Upper lobe of left lung (tissue), 6 donors: ENCODE measurements at places on chromosomes 2 and 18. TPM values are rescaled to one million over a fixed set of nuclear protein-coding genes. Genes with fewer than 3 reads are reported as not detected.
A peak's percentile ranks its signal among the peaks of the same experiment; 100 is the strongest.

DNA sequence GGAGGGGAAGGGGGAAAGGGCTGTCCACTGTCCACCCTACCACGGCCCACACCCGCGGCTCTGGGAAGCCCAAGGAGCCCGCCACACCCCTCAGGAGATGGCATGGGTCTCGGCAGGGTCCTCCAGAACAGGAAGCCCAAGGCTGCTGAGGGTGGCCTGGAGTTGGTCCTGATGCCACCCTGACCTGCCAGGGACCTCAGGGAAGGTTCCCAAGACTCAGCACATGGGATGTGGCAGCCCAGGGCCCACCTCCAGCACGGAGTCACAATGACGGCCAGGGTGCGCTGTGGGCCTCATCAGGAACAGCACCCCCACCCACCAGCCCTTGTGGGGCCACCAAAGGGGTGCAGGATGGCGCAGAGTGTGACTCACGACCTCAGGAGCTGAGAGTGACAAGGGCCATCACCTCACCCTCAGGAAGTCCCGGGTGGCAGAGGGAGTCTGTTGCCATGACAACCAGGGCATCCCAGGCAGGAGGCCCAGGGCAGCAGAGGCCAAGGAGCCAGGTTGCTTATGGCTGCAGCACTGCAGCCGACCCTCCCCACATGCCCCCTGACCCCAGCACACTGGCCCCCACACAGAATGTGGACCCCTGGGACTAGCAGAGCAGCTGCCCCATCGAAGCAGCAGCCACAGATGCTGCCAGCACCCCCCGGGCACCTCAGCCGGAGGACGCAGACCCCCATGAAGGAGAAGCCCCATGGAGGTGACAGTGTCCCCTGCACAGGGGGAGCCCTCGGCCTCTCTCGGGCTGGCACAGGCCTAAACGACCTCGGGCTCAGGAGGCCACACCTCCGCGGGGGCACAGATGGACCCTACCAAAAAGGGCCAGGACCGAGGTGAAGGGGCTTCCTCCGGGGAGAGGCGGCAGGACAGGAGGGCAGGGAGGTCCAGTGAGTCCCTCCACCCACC, 34.3 kb downstream of the KIF1A start:
- no peak for DNase-seq

DNA sequence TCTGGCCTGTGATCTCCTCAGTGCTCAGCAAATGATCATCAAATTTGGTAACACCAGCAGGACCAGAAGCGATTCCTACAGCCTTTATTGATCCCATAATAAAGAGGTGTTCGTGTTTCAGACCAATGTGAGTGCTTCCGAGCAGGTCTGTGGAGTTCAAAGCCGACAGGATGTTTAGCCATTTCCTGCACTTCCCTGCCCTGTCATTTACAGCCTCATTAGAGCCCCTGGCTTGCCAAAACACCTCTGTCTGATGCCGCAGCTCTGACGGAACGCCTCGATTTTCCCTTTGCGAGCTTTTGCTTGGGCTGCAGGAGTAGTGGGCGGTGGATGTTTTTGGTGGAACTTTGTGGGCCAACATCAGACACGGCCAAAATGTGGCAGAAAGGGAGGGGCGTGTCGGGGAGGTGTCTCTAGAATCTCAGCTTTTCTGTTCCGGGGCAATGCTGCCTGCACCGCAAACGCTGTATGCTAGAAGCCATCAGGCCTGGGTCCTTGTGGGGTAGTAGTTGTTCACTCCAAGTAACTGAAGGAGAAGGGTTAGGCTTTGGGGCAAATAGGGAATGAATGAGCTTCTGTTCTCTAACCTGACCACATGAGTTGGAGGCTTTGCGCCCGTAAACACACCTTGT, 26.1 kb upstream of the INHBB start:
- no peak for DNase-seq

GRCh38 chr2:162062559-162062958, 11.5 kb downstream of the DPP4 start:
- no peak for DNase-seq

GRCh38 chr2:201883606-201884369, 77.5 kb downstream of the CDK15 start:
- no peak for DNase-seq

- no peak for DNase-seq
Measured at GRCh38 chr2:60499651-60500265, 53.7 kb downstream of the BCL11A start.

DNA sequence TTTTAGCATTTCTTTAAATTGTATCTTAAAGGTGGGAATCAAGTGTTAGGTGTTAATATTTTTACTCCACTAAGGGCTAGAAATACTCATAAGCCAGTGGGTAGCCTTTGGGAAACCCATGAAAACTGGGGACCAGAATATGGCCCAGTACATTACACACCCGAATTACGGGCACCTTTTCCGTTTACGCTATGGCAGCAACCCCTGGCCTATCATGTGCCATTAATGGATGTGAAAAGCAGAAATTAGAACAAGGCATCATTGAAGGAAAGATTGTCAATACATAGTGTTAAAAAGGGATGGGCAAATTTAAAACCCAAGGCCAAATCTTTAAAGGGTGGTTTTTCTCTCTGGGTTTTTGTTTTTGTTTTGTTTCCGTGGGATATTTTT, 781 bp downstream of the FARP2 start:
- no peak for DNase-seq

GRCh38 chr18:67199993-67200617, 316.4 kb downstream of the DSEL start:
- no peak for DNase-seq

DNA sequence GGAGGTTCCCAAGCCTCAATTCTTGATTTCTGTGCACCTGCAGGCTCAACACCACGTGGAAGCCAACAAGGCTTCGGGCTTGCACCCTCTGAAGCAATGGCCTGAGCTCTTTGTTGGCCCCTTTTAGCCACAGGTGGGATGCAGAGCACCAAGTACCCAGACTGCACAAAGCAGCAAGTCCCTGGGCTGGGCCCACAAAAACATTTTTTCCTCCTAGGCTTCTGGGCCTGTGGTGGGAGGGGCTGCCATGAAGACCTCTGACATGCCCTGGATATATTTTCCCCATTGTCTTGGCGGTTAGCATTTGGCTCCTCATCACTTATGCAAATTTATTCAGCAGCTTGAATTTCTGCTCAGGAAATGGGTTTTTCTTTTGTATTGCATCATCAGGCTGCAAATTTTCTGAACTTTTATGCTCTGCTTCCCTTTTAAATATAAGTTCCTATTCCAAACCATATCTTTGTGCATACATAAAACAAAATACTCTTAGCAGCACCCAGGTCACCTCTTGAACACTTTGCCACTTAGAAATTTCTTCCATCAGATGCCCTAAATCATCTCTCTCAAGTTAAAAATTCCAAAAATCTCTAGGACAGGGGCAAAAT, 9.0 kb upstream of the MATN3 start:
- no peak for DNase-seq

DNA sequence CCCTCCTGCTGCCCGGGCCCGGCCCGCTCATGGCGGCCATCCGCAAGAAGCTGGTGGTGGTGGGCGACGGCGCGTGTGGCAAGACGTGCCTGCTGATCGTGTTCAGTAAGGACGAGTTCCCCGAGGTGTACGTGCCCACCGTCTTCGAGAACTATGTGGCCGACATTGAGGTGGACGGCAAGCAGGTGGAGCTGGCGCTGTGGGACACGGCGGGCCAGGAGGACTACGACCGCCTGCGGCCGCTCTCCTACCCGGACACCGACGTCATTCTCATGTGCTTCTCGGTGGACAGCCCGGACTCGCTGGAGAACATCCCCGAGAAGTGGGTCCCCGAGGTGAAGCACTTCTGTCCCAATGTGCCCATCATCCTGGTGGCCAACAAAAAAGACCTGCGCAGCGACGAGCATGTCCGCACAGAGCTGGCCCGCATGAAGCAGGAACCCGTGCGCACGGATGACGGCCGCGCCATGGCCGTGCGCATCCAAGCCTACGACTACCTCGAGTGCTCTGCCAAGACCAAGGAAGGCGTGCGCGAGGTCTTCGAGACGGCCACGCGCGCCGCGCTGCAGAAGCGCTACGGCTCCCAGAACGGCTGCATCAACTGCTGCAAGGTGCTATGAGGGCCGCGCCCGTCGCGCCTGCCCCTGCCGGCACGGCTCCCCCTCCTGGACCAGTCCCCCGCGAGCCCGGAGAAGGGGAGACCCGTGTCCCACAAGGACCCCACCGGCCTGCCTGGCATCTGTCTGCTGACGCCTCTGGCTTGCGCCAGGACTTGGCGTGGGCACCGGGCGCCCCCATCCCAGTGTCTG, 767 bp downstream of the RHOB start:
- DNase-seq: peak; percentile 91

DNA sequence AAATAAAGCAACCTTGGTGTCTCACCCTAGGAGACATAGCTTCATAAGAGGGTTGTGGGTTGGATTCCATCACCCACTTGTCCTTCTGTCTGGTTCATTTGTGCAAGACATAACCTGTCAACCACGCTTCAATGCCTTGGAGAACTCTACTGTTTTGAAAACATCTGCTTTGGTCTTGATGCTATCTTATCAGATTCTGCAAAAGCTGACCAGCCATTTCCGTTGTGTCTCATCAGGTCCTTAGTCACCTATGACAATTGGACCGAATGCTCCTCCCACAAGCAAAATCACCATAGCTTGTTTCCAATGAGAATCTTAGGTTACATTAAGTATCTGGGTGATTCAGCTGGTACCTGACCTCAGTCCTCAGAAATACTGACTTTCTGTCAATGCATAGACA, 35.4 kb downstream of the STAT4 start:
- DNase-seq: no peak

- DNase-seq: no peak
Measured at GRCh38 chr2:142873831-142874287, 3.6 kb upstream of the KYNU start.

GRCh38 chr18:34315591-34316352, 91.1 kb upstream of the NOL4 start:
- no peak for DNase-seq

DNA sequence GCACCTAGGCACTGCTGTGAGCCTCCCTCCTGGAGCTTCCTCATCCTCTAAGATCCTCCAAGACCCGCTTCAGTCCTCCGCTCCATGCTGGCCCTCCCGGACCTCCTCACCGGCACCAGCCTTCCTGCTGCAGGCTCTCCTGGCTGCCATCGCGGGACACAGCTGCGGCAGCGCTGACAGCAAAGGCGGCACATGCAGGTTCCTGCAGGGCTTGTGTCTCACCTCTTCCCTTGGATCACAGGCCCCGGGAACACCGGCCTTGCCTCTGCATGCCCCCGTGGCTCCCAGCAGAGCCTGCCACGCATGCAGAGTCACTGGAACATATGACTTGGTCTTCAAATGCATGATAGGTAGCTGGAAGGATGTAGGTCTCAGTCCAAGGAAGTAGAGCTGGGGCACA, 67.2 kb downstream of the PTGR3 start:
- no peak for DNase-seq

GRCh38 chr18:53070788-53071187, 730.8 kb downstream of the DCC start:
- no peak for DNase-seq

DNA sequence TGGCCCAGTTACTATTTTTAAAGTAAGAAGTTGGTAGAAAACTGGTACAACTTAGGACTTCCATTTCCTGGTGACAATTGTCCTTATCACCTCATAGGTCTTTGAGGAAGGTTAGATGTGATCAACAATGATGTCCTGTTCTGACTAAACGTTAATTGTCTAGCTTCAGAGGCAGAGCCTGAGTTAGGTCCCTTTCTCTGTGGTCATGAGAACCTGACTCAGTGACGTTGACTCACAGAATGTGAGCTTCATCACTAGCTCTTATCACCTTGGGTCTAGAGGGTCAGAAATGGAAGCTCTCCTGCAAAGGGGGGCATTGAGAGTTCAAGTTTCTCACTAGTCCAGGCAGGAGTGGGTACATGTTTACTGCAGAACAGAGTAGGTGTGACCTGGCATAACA, 60.6 kb upstream of the ATP8B1 start:
- DNase-seq: no peak

- DNase-seq: no peak
Measured at GRCh38 chr2:133360190-133360589, 208.1 kb downstream of the NCKAP5 start.

DNA sequence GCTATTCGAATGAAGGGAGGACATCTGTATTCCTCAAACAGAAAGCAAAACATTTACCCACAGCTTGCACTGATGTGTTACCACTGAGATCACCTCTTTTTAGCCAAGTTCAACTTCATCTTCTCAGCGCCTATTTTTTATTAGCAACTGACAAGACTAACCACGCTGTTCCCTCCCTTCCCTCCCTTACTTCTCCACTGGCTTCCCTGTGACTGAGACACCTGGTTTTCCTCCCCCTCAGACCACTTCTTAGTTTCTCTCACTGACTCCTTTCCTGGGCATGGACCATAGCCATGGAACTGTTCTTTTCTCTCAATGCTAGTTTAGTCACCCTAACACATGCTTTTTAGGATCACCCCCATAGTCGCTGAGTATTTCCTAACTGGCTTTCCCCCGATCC, 3.3 kb downstream of the L3MBTL4 start:
- DNase-seq: no peak

DNA sequence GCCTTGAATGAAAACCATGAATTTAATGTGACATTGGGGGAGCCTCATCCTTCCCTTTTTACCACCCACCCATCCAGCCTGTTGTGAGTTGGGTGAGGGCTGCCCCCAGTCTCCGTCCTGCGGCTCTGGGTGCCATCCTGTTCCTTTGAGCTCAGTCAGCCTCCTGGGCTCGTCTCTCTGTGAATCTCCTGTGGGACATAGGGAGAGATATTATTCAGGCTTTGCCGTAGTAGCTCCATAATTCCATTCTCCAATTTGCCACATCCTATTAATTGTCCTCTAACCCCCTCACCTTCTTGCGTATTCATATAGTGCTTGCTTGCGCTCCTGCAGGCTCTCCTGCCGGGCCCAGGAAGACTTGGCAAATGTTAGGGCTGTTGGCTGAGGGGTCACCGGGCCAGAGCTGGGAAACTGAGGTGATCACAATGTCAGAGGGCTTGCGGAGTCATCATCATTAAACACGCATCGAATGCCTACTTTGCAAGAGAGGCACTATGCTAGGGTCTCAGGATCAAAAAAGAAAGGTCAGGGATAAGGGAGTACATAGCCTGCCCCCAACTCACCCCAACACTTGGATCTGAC, 709 bp upstream of the DQX1 start:
- no peak for DNase-seq

DNA sequence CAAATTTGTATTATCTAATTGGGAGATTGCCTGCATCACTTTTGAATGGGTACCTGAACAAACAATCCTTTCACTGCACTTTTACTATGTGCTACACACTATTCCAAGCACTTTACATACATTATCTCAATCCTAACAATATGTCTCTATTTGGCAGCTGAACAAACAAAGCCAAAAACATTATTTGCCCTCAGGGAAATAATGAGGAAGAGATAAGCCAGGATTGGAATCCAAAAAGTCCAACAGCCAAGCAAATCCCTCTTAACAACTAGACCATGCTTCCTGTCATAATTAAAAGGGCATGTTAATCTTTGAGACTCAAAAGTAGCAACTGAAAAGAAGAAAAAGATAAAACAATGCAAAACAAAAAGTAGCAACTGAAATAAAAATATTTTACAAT, 32.1 kb downstream of the RPRD1A start:
- DNase-seq: no peak

Gene CYP27C1
- 0.13 TPM for total RNA-seq

Gene TAF1B
- 17.5 TPM for total RNA-seq

Gene NEDD4L
- 248 TPM for total RNA-seq

Gene YES1
- total RNA-seq: 118 TPM

Gene MAP2
- total RNA-seq: 25.2 TPM

Gene B3GNT7
- total RNA-seq: 71.2 TPM

Gene CD207
- not detected for total RNA-seq

Gene PRKCE
- 64.5 TPM for total RNA-seq

Gene CYRIA
- total RNA-seq: 22.7 TPM
